Epithelial cell of esophagus (primary cell): ENCODE measurements at places on chromosomes 7 and 10.

- peak; percentile 45 for DNase-seq
Observed at GRCh38 chr10:21791276-21791675, 212.3 kb downstream of the DNAJC1 start.

DNA sequence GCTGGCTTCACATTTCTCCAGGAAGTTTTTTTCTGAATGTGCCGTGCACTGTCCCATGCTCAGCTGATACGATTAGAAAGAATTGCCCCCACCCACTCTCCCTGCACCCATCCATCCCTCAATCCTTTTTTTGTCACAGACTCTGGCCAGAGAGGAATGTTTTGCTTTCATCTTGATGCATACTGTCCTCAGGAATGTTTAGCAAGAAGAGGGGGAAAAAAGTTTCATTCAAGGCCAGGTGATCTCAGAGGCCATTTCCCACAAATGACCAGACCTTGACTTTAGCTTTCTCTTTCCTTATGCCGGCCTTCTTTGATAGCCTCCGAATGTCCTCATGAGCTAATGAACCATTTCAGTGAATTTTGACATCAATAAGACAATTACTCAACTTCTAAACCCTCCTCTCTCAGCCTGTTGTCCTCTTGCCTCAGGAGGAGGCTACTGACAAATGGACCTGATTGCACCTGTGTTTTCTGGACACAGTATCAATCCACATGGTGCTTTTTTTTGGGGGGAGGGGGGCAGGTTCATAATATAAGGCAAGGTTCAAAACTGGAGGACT lies 105.0 kb upstream of the KLF6 start:
- DNase-seq: peak; percentile 71

GRCh38 chr10:47311193-47311931 lies 10.9 kb upstream of the GDF2 start:
- DNase-seq: no peak

DNA sequence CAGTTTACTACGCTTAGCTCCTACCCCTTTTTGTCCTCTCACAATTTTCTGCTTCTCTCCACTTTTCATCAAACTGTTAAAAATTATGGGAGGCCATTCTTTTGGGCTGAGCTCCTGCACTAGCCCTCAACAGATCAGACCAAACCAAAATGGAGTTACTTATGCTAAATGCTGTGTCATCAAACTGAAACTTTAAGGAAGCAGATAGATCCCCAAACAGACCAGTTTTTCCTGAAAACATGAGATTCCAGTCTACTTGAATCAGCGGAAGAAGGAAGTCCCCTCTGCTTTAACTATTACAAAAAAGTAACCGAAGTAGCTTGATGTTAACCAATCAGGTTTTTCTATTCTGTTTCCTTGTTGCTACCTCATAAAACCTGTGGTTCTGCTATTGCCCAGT lies 20.6 kb downstream of the FANK1 start:
- DNase-seq: peak; percentile 15

- DNase-seq: no peak
Observed at GRCh38 chr7:19928247-19928646, 154.8 kb upstream of the TMEM196 start.

GRCh38 chr10:48614481-48615390 lies 9.9 kb upstream of the ARHGAP22 start:
- no peak for DNase-seq

- peak; percentile 66 for DNase-seq
Observed at GRCh38 chr10:102645388-102645740, 1.1 kb downstream of the TRIM8 start.

- DNase-seq: peak; percentile 11
Observed at GRCh38 chr7:39709768-39710311, 86.5 kb downstream of the RALA start.

GRCh38 chr10:46025406-46025805 lies 5.0 kb downstream of the NCOA4 start:
- DNase-seq: no peak

DNA sequence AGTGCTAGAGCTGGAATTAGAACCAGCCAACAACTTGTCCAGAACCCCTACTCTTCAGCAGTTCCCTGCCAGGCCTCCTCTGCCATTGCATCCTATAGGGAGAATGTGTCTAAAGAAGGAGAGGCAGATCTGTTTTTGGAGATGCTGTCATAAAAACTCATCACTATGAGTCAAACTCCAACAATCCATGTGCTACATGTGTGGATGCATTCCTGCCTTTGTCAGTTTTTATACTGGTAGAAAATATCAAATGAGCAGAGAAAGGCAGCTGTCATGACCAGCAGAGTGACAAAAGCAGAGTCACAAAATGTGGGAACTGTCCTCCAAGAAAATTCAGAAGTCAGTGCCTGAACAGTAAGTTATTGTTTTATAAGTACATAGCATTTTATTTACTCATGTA lies 93.0 kb downstream of the ABLIM1 start:
- peak; percentile 33 for DNase-seq
